ENCODE measurements at places on chromosomes 2 and 18.
A peak's percentile ranks its signal among the peaks of the same experiment; 100 is the strongest.

DNA sequence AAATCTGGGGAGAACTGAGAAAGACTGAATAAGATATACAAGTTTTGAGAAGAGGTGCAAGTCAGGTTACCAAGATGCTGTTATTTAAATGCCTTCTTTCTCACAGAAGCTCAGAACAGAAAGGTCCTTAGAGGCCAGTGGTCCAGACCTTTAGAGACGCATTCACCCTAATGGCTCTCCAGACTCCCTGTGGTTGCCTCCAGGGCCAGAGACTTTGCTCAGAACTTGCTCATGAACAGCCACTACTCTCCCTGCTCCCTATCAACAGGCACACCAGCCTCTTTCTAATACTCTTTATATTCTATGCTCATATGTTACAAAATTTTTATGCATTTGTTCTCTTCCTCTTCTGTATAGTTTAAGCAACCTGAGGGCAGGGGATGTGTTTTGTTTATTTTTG is 349.0 kb upstream of the TNP1 start:
- no peak for DNase-seq

GRCh38 chr2:145110668-145111356 is 590.9 kb upstream of the ZEB2 start:
- no peak for DNase-seq

DNA sequence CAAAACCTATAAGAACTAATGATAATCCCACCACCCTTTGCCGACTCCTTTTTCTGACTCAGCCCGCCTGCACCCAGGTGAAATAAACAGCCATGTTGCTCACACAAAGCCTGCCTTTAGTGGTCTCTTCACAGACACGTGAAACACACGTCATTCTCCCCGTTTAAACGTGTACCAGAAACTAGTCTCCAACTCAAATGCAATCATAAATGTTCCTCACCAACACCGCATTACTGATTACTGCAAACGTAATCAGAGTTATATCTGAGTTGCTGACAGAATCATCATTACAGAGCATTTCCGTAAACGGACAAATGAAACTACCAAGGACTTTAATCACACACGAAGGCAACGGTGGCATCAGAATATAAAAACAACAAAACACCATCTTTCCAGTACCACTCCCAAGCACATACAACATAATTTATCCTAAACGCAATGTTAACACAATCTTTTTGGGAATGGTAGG is 1.9 kb downstream of the CLK1 start:
- DNase-seq, result no peak

- no peak for DNase-seq
These were observed 201.8 kb upstream of the LYPD1 start for GRCh38 chr2:132871831-132872230.

GRCh38 chr18:78510636-78511035 is 469.0 kb upstream of the SALL3 start:
- DNase-seq, result no peak

- no peak for DNase-seq
These were observed 185.1 kb upstream of the CNTNAP5 start for GRCh38 chr2:123840016-123840415.

DNA sequence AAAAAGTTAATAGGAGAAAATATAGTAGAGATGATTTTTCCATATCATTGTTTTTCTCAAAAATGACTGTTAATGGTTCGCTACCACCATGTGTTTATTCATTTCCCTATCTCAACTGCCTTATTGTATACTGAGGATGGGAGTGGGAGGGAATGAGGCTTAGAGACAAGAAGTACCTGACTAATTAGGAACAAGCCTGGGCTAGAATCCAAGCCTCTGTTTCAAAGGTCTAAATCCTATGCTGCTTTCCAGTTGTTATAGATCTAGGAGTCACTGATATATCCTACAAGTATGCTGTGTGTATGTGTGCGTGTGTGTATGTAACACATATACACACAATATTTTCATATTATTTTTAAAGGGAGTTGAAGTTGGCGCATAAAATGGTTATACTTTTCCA is 465.9 kb downstream of the EPHA4 start:
- DNase-seq, result no peak

GRCh38 chr2:197359859-197360258 is 49.3 kb upstream of the ANKRD44 start:
- DNase-seq, result no peak

GRCh38 chr2:25105336-25106085 is 62.9 kb downstream of the POMC start:
- peak; percentile 46 for DNase-seq

GRCh38 chr2:1976728-1977416 is 232.6 kb upstream of the PXDN start:
- no peak for DNase-seq

DNA sequence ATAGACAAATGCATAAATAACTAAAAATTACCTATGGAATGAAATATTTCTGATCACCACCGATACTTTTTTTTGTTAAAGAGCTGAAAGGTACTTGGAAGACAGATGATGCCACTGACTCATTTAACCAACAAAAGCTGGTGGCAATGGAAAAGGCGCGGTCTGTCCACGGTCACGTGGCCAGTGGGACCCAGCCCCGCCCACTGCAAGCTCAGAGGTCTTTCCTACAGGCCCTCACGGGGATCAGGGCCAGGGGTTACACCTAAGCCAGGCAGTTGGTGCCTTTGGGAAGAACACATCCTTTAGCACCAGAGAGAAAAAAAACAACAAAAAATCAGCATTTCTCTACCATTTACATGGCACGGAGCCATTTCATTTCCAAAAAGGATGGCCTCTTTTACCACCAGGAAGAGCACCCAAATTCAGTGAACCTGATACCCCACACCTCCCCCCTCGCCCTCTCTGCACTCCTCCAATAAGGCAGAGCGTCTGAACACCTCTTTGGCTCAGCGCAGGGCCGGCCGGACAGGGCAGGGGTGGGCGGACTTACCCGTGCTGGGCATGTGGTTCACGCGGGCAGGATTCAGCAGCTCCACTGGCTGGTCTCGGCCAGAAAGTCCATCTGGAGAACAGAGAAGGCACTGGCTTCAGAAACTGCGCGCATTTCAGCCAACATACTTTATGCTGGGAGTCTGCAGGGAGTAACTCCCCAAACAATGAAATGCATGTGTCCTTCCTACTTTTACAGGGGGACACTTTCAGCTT is 164.6 kb downstream of the HDAC4 start:
- no peak for DNase-seq

DNA sequence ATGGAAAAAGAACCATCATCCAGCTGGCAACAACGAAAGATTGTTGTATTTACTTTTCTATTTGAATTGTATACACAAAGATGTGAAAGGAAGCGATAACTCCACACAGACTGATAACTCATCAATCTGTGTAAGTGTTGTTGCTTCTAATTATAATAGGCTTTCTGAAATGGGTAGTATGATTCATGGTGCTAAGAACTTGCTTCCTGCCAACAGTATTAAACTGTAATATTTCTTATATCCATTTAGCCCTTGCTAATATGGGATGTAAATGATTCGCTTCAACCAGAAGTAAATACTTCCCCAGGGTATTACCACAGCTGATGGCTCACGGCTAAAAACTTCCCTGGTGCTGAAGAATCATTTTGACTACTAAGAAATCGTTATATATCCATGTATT is 70.2 kb downstream of the TMEM163 start:
- DNase-seq, result no peak

- no peak for DNase-seq
These were observed 38.4 kb upstream of the NCKAP5 start for GRCh38 chr2:133606616-133607015.

DNA sequence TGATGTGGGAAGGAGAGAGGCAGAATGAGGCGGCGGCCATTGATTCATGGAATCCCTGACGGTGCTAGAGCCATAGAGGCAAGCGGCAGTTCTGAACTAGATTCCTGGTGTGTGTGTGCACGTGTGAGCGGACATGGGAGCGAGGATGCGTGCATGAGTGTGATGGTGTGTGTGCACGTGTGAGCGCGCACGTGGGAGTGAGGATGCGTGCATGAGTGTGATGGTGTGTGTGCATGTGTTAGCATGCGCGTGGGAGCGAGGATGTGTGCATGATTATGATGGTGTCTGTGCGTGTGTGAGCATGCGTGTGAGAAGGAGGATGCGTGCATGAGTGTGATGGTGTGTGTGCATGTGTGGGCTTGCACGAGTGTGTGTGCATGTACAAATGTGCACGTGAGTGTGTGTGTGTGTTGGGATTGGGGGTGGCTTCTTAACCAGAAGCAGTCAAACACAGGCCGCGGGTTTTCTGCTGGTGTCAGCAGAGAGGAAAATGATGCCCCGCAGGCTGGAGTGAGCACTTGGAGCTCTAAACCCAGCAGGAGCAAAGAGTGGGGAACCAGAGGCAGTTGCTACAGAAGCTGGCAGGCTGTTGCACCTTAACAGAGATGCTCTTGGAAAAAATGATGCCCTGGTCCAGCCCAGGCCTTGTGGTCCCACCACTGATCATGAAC is 29.5 kb downstream of the DIPK1C start:
- DNase-seq, result no peak

DNA sequence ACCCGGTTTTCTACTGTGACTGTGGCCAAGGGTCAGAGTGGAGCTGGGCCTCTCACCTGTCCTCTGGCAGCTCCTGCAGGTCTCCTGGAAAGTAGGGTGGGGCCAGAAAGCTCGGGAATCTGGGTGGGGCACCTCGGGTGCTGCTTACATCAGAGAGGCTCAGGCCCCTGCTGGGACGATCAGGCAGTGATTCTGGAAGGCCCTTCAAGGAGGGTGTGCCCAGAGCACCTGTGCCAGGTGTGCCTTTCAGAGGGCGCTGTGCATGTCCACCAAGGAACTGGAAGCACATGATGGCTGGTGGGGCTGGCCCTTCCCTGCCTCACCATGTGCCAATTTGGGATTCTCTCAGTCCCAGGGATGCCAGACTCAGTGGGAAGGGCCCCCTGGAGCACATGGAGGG is 44.0 kb downstream of the ATP6V1C2 start:
- DNase-seq, result no peak

DNA sequence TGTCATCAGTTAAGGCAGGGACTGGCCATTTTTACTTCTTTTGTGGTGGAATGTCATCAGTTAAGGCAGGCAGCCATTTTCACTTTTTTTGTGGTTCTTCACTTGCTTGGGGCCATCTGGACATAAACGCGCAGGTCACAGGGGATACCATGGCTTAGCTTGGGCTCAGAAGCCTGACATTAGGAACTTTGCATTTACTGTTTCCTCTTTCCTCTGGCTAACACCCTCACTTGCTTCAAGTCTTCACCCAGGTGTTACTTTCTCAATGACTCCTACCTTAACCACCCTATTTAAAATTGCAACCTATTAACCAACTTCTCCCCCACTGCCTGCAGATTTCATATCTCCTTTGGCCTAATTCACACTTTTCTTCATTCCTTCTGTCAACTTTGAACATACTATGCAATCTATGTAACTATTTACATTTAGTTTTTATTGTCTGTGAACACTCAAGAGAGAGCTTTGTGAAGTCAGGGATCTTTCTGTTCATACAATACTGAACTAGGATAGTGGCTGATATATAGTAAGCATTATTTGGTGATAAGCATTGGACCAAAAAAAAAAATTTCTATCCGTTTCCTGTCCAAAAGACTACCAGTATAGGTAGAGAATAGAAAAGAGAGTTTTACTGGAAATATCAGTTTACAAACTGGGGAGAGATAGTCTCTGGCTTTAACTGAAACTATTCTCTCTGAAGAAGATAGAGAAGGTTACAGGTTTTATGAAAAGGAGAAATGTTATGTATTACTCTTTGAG is 600.1 kb upstream of the ZNF804A start:
- DNase-seq, result no peak

DNA sequence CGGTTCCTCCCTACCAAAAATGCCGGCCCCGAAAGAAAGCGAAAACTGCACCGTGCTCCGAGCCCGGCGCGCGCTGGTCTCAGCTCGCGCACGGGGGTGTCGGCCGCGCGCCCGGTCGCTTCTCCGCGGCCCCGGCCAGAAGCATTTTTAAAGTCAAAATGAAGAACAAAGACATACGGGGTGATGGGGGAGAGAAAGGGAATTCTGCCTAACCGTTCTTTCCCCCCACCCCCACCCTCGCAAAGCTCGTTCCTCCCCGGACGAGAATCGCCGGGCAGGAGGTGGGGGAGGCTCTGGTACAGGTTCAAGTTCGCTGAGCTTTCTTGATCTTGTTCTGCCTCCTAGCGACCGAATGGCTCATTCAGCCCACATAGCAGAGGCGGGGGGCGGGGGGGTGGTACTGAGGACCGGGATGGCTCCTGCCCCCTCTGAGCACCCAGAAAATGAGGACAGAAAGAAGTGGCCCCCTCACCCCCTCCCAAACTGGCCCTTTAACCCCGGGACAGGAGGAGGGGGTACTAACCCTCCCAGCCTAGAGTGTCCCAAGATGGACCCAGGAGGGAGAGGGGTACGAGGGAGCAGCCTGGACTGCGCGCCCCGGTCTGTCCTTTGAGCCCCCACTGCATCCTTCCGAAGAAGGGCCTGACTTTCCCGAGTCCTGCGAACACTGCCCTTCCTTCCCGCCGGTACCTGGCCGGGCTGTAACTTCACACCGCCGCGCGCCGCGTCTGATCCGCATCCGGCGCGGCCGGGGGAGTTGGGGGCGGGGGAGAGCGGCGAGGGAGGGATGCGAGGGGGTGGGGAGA is 3.1 kb downstream of the BCL11A start:
- DNase-seq, result peak; percentile 53

DNA sequence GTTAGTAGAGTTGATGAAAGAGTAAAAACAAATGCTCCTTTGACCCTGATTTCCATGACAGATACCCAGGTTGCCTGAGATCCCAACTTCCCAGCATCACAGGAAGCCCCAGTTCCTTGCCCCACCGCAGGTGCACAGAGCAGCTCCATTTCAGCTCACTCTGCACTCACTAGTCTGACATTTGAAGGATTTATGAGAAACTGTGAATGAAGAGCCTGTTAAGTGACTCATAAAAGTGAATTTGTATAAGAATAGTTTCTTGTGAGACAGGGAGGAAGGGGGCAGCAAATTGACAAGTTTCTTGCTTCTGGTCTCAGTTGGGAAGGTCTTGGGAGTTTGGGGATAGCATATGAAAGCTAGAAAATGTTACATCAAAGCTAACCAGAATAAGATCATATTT is 248.7 kb upstream of the ATP5MC3 start:
- DNase-seq, result no peak

- DNase-seq, result no peak
These were observed 701.6 kb downstream of the SATB2 start for GRCh38 chr2:198756166-198756565.
